Activated CD4-positive, alpha-beta T cell treated with anti-CD3 and anti-CD28 coated beads for 36 hours (primary cell): ENCODE measurements at places on chromosomes 6 and 20.
A peak's percentile ranks its signal among the peaks of the same experiment; 100 is the strongest.

DNA sequence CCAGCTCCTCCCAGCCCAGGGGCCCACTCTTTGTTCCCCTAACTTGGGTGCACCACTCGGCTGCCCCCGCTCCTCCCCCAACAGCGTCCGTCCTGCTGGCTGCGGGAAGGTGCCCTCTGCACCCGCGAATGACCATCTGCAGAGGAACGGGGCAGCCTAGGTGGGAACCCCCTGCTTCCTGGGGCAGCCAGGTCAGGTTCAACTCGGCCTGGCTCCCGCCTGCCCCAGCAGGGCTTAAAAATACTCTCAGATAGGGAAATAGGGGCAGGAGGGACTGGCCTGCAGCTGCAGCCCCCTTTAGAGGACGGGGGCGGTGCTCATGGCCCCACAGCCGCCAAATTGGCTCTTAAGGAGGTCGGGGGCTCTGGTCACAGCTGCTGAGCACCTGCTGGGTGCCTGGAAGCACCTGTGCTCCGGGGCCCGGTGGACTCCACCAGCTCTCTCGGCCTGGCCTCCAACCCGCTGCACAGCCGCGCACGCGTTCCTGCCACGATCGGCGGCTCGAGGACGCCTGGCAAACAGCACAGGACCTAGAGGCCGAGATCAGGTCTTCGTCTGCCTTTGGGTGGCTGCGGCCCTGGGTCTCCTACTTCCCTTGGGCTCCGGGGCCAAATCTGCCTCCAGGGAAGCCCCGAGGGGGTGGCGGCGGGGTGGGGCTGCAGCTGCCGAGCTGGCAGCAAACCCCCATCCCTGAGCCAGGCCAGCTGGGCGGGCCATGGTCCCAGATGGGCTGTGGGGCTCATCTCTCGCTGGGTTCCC, 700 bp upstream of the LAMA5 start:
- DNase-seq: peak; percentile 43

DNA sequence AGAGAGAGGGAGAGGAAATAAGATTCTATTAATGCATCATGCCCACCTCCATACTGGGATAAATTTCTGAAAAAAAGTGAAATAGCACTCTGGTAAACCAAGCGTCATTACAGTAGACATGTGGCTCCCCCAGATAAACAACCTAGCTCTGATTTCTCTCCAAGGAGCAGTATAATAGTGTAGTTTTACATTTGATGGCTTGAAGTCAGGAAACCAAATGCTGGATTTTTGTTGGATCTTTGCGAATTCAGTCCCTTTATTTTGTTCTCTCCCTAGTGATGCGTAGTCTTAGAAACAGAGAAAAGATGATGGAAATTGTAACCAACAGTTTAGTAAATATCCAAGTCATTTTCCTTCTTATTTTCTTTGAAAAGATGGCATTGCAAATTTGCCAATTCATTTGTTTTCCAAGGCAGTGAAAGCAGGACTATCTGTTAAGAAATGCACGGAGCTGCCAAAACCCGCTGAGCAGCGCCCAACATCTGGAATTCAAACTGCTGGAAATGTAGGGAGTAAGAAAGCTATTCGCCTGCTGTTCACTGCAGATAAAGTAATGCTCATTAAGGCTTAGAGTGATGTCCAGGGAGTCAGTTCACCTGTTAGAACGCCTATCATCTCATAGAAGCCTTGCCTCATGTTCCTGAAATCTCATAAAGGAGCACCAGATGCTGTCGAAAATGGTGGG, 85.7 kb upstream of the DOK5 start:
- DNase-seq: no peak

DNA sequence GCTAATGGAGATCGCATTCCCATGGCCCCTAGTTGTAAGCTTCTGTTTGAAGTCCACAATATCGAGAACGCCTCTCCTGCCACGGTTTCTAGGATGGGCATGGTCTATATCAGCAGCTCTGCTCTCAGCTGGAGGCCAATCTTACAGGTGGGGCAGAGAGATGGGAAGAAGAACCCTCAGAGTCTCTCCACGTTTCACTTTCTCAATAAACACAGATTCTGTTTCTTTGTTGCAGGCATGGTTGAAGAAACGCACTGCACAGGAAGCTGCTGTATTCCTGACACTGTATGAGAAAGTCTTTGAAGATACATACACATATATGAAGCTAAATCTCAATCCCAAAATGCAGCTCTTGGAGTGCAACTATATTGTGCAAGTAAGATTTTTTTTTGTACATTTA, 157.9 kb downstream of the DNAH8 start:
- no peak for DNase-seq

GRCh38 chr6:82066991-82067411, 180.5 kb downstream of the IBTK start:
- DNase-seq: no peak

DNA sequence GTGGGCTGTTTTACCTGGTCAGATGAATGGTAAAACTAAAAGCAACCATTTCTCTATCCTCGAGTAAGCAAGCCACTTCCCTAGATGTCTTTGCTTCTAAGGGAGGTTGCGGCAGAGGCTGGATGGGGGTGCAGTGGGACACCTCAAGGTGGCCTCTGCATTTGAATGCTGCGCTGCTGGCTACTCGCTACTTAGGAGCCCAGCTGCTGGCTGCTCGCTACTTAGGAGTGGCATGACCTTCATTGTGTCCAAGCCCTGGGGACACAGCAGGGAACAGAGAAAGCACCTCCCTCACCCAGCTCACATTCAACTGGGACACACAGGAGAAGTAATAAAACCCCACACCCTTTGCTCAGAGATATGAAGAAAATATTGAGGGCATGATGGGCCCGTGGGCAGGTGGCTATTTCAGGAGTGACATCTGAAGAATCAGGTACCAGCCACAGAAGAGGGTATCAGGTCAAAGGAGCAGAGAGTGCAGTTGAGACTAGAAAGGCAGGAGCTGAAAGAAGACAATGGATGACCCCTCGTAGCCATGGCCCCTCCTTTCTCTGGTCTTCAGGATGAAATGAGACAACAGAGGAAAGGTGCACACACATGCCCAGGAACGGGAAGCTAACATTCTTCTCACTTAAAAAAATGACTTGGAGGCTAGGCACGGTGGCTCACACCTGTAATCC, 149.4 kb downstream of the ZMYND8 start:
- no peak for DNase-seq

GRCh38 chr6:170046791-170047626, 243.9 kb downstream of the DLL1 start:
- DNase-seq: no peak

DNA sequence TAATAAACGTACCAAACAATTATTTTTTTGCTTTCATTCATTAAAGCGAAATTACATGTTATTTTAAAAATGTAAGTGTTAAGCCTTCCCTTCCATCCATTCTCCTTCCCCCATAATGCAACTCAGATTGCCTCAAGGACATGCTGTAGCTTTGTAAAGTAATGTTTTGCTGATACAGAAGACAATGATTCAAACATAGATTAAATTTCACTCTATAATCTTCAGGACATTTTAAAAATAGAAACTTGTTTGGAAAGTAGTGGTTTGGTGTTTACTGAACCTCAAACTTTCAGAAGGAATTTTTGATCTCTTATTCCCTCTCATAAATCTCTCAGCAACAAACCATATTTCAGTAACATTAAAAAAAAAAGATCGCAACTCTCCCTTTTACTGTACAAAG, 350.9 kb upstream of the HSF2 start:
- no peak for DNase-seq

- DNase-seq: no peak
Observed at GRCh38 chr6:129713806-129714333, 3.9 kb upstream of the ARHGAP18 start.

DNA sequence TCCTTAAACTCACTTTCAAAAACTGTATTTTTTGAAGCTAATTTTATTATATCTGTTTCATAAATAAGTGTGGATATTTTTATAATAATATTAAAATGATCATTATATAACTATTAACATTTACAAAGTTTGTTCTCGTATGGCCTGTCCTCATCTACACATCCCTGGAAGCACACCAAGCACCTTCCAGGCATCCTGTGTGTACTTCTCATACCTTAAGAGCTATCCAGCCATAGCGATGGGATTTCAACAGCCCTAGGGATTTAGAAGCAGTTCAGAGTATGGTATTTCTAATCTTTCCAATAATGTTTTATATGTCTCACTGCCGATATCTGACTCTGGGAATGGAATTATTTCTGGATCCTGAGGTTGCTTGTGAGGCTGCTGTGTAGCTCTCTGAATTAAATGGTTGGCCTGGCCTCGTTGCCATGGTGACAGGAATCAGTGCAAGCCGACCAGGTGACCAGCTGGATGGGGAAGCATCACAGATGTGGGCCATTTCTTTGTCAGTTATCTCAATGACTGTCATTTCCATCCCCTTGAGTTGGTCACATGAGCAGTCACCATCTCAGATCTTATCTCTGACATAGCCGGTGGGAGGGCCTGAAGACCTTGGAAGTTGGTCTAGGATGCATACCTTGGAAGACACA, 265.2 kb upstream of the RIN2 start:
- DNase-seq: no peak

DNA sequence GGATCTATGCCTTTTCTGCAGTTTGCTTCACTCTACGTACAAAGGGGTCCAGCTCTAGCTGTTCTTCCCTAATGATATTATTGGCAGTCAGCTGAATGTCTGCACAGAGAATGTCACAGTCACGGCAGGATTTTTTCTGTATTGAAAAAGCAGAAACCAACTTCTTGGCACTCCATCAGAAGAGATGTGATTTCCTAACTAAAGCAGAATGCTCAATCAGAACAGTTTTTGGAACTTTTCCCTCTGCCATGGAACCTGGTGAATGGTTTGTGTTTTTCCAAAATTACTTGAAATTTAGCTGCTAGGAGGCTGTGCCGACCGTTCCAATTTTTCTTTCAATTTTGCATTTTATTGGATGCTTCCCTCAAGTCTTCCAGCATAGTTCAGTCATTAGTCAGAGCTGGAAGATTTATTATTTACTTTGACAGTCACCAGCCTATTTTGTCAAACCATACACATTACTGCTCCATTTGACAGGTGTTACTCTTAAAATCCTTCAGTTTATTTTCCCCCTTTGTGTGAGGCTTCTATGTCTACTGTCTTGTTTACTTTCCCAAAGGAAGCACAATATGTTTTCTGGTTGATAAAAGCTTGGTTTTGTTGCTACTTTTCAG, 259.6 kb upstream of the EPHA7 start:
- no peak for DNase-seq

DNA sequence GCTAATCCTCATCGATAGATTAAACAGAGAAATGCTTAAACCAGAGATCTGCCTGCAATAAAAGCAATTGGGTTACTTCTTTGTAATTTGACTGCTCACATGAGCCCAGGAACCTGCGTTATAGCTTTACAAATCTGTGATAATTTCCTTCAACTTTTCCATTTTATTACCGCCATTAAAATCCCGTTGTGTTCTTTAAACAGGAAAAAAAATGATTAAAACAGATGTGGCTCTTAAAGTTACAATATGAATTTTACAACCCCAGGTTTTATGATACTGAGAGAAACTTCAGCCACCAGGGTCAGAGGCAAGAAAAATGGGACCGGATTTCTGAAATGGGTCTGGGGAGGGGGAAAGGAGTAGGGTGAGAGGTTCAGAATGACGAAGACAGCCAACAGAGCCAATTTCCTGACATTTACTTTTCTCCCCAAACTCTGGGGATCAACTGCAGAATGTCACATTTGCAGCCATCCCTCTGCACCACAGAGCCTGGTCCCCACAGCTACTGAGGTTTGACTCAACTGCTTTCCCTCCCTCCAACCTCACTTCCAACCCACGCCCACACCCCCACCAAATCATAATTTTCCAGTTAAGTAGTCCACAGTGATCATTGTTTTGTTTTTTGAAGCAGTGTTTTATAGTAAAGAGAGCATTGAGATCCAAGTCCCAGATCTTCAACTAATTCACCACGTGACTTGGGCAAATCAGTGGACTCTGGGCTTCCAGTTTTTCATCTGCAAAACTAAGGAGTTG, 77.6 kb upstream of the EYA2 start:
- DNase-seq: no peak

DNA sequence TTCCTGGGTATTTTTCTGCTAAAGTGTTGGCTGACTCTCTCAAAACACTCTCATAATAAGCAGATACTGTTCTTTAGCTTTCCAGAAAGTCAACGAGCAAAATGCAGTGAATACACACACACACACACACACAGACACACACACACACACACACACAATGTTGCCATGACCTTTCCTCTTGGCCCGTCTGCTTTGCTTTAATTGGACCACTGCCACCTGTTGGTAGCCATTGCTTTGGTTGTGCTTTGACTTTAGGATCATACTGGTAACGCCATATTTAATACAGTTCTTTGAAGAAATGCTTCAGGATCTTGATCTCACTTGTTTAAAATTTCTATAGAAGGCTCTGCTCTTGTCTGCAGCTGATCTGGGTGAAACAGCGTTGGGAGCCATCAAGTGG, 4.4 kb downstream of the FIG4 start:
- DNase-seq: peak; percentile 51

- peak; percentile 50 for DNase-seq
Observed at GRCh38 chr20:62141397-62142251, 1.6 kb downstream of the PSMA7 start.

DNA sequence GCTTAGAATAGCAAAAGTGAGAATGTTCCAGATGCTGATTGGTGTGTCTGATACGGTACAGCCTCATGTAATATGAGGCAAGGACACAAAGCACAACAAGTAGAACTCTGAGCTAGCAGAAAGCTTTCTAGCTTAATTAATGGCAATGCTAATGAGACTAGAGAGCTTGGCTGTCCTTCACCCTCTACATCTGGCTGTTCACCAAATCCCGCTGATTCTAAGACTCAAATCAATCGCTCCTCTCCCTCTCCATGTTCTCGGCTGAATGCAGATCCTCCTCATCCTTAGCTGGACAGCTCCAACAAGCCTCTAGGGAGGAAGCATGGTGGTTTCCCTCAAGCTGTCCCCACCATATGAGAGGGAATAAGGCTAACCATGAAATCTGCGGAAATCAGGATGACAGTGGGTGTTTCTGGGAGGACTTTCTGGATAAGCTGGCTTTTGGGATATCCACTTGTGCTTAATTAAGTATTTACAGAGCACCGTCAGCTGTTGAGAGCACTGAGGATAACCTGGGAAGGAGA, 128.9 kb downstream of the FOXC1 start:
- no peak for DNase-seq

GRCh38 chr6:97406633-97407032, 123.6 kb upstream of the MMS22L start:
- no peak for DNase-seq

- no peak for DNase-seq
Observed at GRCh38 chr6:109036574-109037294, 57.9 kb downstream of the SESN1 start.
